Mesangial cell (primary cell): ENCODE measurements at places on chromosomes 16 and 17. TPM values are rescaled to one million over a fixed set of nuclear protein-coding genes. Genes with fewer than 3 reads are reported as not detected.

The ABCA3 gene
- 7.8 and 33.0 TPM in 2 replicates for total RNA-seq

The MAP3K14 gene
- 4.6 and 6.0 TPM in 2 replicates for total RNA-seq

The FBXO39 gene
- total RNA-seq: not detected in 2 replicates

The RAB40B gene
- total RNA-seq: 4.2 and 10.6 TPM in 2 replicates

The PRR35 gene
- not detected in 2 replicates for total RNA-seq

The TMIGD1 gene
- not detected in 2 replicates for total RNA-seq

The GOSR2 gene
- 19.7 and 23.7 TPM in 2 replicates for total RNA-seq

The BOLA2B gene
- 122 and 439 TPM in 2 replicates for total RNA-seq

The PPY gene
- not detected in 2 replicates for total RNA-seq

The PCYT2 gene
- 40.7 and 71.9 TPM in 2 replicates for total RNA-seq

The CX3CL1 gene
- total RNA-seq: 2.4 and 12.9 TPM in 2 replicates

The TBX2 gene
- total RNA-seq: 2.4 and 5.8 TPM in 2 replicates

The PRSS53 gene
- total RNA-seq: 0.81 and 1.6 TPM in 2 replicates

The C16orf86 gene
- 7.0 and 10.8 TPM in 2 replicates for total RNA-seq

The CTRL gene
- total RNA-seq: 0.38 and 0.65 TPM in 2 replicates
